Ecto neural progenitor cell (in vitro differentiated cells): ENCODE measurements at places on chromosomes 11 and 22.

GRCh38 chr11:64643920-64644646 lies 53.1 kb downstream of the SLC22A12 start:
- DNase-seq: no peak

DNA sequence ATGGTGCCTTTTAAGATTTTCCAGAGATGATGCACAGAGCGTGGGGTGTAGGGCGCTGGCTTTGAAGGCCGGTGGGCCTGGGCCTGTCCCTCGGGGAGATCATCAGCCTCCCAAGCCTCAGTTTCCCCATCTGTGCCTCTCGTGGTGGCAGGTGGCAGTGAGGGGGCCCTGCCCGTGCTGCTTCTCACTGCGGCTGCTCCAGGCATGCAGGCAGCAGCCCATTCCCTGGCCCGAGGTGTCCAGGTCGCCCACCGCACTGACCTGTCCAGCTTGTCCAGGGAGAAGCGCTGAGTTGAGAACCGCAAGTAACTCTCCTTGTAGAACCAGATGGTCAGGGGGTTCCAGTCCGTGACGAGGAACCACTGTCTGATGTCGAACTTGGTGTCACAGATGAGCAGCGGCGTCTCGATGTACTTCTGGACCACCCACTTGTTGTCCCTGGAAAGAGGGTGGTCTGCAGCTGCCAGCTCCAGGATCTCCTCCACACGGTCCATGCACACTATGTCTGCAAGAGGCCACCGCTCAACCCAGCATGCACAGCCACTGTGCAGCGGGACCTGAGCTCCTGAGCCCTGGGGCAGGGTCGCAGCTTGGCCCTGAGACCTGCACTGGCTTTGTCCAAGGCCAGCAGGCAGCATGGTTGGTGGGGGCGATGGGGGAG lies 20.5 kb upstream of the IL17REL start:
- no peak for DNase-seq

- no peak for DNase-seq
Measured at GRCh38 chr11:12397931-12398334, 20.6 kb downstream of the PARVA start.

GRCh38 chr22:37940698-37941376 lies 12.6 kb downstream of the C22orf23 start:
- DNase-seq: no peak

GRCh38 chr11:43382614-43383013 lies 23.9 kb downstream of the TTC17 start:
- no peak for DNase-seq

DNA sequence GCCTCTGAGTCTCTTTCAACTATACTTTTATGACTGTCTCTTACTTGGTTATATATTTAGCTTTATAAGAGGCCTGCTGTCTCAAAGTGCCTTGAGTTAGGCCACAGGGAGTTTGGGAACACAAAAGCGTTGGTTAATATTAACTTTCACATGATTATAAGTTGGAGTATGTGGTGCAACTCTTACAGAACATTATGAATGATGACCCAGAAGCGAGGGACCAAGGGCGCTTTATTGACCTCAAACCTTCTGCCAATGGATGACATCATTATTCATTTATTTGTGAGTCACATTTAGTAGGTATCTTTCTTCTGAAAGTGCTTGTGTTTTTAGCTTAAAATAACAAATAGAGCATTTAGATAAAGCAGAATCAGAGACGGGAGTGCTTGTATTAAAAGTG lies 298.0 kb upstream of the ZC3H12C start:
- DNase-seq: no peak

GRCh38 chr11:64289002-64289564 lies 2.0 kb upstream of the KCNK4 start:
- no peak for DNase-seq
